ENCODE measurements at places on chromosomes 3 and 15.

GRCh38 chr3:37450561-37450960 is 276.2 kb upstream of the LRRFIP2 start:
- DNase-seq = no peak

GRCh38 chr3:138180375-138181029 is 5.8 kb upstream of the DBR1 start:
- DNase-seq = peak; percentile 58

- DNase-seq = peak; percentile 1
Observed at GRCh38 chr3:65751123-65751700, 287.5 kb downstream of the MAGI1 start.

- peak; percentile 47 for DNase-seq
Observed at GRCh38 chr3:53493963-53494791, at the start of gene CACNA1D. CACNA1D (plus strand) TSS chr3:53494611; CDS start chr3:53495167, 556 bp downstream.

GRCh38 chr3:79161941-79162340 is 605.9 kb downstream of the ROBO1 start:
- DNase-seq = no peak

DNA sequence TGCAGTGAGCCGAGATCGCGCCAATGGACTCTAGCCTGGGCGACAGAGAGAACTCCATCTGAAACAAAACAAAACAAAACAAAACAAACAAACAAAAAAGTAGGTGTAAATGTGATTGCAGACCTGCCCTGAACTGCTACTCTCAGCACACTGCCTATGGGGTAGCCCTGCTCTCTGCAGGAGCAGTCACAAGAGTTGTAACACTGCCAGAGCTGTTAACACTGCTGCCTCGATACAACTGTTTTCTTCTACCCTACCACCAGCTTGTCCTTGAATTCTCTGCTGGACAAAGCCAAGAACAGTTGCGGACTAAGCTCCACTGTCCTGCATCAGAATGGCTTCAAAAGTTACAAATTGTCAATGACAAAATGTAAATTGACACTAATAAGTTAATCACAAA is 89.3 kb downstream of the ALCAM start:
- DNase-seq = no peak

Data from NCI-H1105 (cell line).